ENCODE measurements at places on chromosomes 5 and 9.
A peak's percentile ranks its signal among the peaks of the same experiment; 100 is the strongest.

GRCh38 chr5:14382640-14383039, 199.0 kb upstream of the OTULINL start:
- DNase-seq, result no peak

GRCh38 chr5:72388646-72389045, 68.5 kb downstream of the PTCD2 start:
- no peak for DNase-seq

DNA sequence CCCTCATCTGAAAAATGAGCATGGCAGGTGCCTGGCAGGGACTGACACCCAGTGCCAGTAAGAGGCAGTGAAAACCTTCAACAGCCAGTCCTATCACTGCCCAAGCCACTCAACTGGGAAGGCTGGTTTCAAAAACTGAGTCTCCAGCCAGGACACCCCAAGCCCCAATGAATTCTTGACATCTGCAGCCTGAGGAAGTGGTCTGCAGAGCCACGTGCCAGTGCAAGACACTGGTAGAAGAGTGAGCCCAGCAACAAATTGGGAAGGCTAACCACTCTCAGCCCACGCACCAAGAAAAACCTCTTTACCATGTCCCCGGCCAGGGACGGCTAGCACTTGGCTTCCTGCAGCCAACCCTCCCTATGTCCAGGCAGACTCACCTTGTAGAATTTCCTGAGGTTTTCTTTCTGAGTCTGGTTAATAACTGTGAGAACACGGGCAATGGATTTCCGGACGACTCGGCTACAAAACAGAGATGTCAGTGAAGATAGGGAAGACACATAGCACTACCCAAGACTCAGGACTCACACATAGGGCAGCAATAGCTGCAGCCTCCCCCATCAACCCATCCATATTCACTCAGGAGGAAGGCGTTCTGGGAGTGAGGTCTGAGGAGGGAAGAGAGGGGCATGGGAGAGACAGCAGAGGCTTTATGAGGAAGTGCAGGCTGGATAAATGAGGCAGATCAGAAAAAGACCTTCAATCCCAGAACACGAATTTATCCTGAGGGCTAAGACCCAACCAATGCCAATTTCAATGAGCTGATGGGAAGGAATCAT, 1.8 kb downstream of the RPL35 start:
- DNase-seq, result no peak

- DNase-seq, result no peak
These were observed 47.3 kb downstream of the LIFR start for GRCh38 chr5:38509185-38509584.

GRCh38 chr5:17189381-17190036, 27.9 kb upstream of the BASP1 start:
- no peak for DNase-seq

- no peak for DNase-seq
These were observed 5.2 kb upstream of the ITGA2 start for GRCh38 chr5:52983731-52984636.

- DNase-seq, result no peak
These were observed 4.4 kb upstream of the SHISAL2B start for GRCh38 chr5:64685866-64686265.

GRCh38 chr5:175642998-175643397, 14.9 kb upstream of the HRH2 start:
- DNase-seq, result no peak

DNA sequence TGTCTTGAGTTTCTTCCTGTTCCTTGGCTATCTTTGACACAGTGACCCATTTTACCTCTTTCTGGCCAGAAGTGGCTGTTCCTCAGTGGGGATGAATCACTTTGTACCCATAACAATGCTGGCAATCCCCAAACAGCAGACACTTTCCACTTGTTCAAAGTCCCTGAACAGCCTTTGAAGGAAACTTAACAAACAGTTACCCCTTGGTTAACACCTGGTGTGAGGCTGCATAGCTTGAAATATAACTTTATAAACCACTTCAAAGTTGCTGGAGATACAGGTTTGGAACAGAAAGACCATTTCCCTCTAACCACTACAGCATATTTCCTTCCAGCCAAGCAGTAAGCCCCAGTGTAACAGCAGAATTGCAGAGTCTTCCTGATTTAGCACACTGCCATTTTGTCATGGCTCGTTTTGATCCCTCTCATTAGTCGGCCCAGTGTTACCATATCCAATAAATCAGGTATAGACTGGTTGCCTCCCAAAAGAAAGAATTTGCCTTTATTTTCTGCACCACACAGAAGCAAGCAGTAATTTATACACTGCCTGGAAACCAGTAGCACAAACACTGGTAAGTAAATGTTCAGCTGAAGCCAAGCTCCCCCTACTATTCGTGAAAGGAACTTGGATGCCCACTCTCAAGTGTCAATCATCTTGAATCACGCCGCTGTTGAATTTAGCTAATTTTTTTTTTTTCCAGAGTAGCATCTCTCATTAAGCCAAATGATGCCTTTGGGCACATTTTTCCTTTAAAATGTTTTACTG, 225.9 kb downstream of the PIK3R1 start:
- DNase-seq, result no peak

- no peak for DNase-seq
These were observed 70.1 kb downstream of the GNAQ start for GRCh38 chr9:77961541-77961940.

DNA sequence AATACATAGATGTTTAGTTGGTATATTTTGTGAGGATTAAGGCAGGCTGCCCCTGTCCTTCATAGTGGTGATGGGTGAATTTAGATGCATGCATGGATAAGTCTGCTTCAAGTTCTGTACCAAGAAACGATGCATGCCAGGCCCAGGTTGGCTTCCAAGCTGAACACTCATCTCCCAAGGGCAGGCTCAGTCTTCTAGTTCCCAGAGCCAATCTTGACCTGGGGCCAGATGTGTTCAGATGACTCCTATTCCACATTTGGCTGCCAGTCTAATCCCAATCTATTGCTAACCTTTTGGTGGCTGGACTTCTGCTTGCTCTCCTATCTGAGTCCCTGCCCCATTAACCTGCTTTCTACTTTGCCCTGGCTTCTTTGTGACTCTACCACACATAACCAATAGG, 18.5 kb upstream of the SNAPC3 start:
- no peak for DNase-seq

- DNase-seq, result no peak
These were observed 28.8 kb downstream of the FBXL17 start for GRCh38 chr5:108353087-108353486.

GRCh38 chr9:135046739-135047350, 40.6 kb upstream of the OLFM1 start:
- no peak for DNase-seq

- DNase-seq, result peak; percentile 79
These were observed at the start of gene PTCH1 for GRCh38 chr9:95516734-95517558. TSS of gene PTCH1 (minus strand) at chr9:95516971.

- no peak for DNase-seq
These were observed 524.2 kb downstream of the SPATA31D1 start for GRCh38 chr9:82512728-82513127.
